ENCODE measurements at places on chromosomes 5 and 9. TPM values are rescaled to one million over a fixed set of nuclear protein-coding genes. Genes with fewer than 3 reads are reported as not detected.

- peak; percentile 85 for DNase-seq
Measured at GRCh38 chr9:2271426-2271825, 256.3 kb downstream of the SMARCA2 start.

GRCh38 chr5:159005062-159005461 lies 94.7 kb downstream of the EBF1 start:
- DNase-seq: no peak

GRCh38 chr5:135027697-135028615 lies 6.1 kb downstream of the PITX1 start:
- peak; percentile 71 for DNase-seq

DNA sequence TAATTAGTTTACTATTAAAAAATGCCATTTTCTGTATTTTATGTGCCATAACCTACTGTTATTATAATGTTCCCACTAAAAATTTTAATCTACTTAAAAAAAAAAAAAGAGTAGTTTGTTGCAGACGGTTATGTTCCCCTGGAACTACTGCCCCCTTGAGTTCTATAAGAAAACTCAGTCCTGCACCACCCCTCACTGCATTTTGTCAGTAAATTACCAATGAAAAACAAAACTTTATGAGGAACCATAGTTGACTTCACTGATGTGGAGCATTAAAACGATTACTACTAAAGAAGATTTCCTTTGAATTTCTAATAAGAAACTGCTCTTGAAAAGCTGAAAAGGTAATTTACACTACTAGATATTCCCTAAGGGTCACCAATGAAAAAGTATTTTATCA lies 288.7 kb downstream of the FBXL17 start:
- DNase-seq: no peak

- DNase-seq: no peak
Measured at GRCh38 chr5:172113036-172113435, 75.0 kb downstream of the STK10 start.

DNA sequence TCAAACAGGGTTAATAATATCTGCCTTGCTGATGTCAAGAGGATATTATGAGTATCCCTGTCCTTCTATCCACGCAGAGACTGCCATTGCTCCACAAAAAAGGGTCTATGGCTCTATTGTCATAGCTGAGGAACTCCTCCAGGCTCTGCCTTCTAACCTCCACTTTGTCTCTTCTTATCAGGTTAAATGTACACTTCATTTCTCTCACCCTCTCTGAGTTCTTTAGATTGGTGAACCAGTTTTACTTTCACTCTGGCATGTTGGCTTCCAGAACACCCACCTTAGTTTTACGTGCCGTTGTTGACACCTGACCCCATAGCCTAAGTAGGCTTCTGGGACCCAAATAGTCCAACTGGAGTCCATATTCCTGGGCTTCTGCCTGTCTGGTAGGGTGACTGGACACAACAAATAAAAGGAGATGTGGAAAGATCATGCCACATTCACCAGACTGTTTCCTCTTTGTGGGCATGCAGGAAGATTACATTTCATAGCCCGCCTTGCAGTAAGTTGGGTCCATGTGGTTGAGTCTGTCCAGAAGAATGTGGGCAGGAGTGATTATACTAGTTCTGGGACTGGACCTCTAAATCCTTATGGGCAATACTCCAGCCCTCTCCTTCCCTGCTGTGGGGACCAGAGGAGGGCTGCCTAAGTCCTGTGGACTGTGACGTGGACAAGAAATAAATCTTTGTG lies 350.4 kb upstream of the CLINT1 start:
- no peak for DNase-seq

DNA sequence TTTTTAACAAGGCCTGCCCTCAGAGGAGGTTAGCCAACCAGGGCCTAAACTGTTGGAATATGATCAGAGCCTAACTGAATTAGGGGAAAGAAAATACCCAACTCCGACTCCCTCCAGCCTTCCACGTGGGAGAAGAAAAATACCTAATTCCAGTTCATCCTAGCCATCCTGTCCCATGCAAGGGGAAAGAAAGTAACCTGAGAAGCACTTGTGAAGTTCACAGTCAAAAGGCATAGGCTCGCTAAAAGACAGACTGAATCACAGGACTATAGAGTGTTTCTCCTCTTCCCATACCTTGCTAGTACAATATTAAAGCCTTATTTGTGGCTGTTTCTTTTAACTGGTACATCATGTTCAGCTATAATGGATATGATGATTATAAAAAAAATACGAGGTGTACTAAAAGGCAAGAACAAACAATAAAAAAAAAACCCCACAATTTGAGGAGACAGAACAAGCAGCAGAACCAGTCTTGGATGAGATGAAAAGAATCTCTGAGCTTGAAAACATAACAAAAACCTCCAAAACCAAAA lies 18.0 kb upstream of the ATP10B start:
- no peak for DNase-seq

PCDHGC4 gene
- 2.6 TPM for total RNA-seq

Data from endodermal cell (in vitro differentiated cells).